ENCODE measurements at places on chromosomes 4 and X. TPM values are rescaled to one million over a fixed set of nuclear protein-coding genes. Genes with fewer than 3 reads are reported as not detected.
A peak's percentile ranks its signal among the peaks of the same experiment; 100 is the strongest.

Gene CDKL5
- 1.7 TPM for total RNA-seq

Gene SPANXB1
- total RNA-seq = not detected

Gene IBSP
- total RNA-seq = not detected

Gene SHROOM4
- total RNA-seq = not detected

Gene CSAG1
- not detected for total RNA-seq

Gene RASGEF1B
- 2.4 TPM for total RNA-seq

Gene GIMD1
- total RNA-seq = not detected

Gene ENPP6
- total RNA-seq = 3.6 TPM

Gene SLC2A9
- total RNA-seq = 0.83 TPM

Gene EDNRA
- total RNA-seq = not detected

Gene CPLX1
- 3.0 TPM for total RNA-seq

Gene MAGEB2
- total RNA-seq = not detected

Gene TRPC5OS
- total RNA-seq = not detected

Gene HOPX
- total RNA-seq = 215 TPM

Gene NKX6-1
- not detected for total RNA-seq

Gene GPRASP3
- 2.0 TPM for total RNA-seq

Gene EXOC1L
- not detected for total RNA-seq

DNA sequence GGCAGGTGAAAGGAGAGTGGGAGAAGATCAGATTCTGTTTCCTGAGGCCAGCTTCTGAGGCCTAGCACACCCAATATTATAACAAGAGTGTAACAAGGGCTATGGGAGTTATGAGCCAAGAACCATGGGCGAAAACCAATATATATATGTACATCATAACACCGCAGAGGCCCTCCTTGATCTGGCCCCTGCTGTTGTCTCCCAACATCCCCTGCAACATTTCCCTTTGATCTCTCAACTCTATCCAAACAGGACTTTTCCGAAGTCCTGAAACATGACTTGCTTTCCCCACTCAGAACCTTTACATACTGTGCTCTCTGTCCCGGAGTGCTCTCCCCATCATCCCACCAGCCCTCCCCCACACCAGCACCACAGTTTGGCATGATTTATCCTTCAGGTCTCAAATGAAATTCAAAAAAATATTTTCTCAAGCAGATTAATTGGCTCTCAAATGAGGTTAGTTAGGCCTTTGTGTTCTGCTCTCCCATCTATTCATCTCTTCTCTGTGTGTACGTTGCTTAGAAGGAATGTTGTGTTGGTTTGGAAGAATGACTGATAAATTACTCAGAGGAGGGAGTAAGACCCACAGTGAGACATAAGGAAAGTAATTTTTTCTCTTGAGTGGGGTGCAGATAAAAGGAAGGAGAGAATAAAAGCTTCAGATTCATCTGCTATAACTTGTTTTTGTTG is 58.1 kb upstream of the SMIM10 start:
- DNase-seq = no peak

- DNase-seq = no peak
Measured at GRCh38 chr4:169054879-169055278, 44.8 kb upstream of the CBR4 start.

DNA sequence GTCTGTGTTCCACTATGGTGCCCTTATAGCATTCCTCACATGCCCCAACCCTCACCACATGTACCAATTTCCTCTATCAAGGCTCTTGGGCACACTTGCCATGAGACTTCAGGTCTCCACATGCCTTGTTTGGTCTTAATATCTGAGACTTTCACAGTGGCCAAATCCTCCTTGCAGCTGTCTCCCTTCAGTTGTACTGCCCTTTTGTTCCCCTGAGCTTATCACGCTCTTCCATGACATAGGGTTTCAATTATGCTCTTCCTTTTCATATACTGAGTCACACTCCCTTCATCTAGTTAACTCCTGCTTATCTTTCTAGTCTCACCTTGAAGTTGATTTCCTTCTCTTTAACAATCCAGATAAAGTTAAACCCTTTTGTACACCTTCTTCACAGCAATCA is 212.9 kb downstream of the PDHA2 start:
- no peak for DNase-seq

- no peak for DNase-seq
Measured at GRCh38 chrX:115553171-115553570, 7.8 kb upstream of the PLS3 start.

DNA sequence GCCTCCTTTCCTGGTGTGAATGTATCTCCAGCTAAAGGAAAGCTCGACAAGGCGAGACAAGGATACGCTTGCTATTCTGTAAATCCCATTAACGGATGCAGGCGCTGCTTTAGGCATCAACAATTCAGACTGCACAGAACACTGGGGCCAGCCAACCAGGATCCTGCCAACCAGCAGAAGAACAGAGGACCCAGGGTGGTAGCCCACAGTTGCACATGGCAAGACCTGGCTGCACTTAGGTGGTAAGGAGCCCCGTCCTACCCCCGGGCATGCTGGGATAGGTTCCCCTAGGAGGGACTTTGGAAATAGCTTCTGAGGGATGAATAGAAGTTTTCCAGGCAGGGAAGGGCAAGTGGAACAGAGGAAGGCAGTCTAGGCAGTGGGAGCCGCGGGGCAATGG is 20.7 kb downstream of the PSAPL1 start:
- DNase-seq = no peak

GRCh38 chr4:143420227-143420626 is 83.6 kb downstream of the GAB1 start:
- DNase-seq = no peak

DNA sequence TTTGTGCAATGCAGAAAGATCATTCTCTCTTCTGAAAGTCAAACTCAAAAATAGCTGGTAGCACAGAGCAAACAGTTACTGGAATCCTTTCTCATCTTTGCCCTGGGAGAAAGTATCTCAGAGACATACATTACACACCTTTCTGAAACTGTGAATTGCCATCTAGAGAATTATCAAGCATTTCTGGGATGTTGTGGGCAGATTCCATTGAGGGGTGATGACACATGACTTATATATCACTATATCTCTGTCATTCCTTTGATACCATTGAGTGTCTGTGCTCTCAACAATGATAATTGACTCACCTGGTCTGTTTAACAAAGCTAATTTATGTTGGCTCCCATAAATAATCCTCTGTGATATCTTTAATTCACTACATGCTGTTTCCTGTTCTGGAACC is 13.0 kb downstream of the SLIT2 start:
- DNase-seq = no peak

DNA sequence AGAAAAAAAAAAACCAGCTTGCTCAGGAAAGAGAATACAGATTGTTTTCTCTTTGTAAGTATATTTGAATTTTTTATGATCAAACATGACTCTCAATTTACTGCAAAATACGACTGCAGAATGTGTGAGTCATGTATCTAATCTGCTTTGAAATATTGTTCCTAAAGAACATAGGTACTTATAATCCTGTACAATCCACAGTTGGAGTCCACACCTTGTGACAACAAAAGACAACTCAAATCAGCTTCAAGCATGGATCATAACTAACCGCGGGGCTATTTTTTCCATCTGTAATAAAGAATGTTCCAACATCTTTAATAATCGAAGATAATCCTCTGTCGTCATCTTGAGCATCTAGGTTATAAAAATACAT is 77.8 kb upstream of the STIM2 start:
- DNase-seq = no peak

- DNase-seq = no peak
Measured at GRCh38 chr4:95061220-95061619, 303.5 kb downstream of the BMPR1B start.

GRCh38 chrX:19748896-19749680 is 138.3 kb downstream of the SH3KBP1 start:
- DNase-seq = no peak

DNA sequence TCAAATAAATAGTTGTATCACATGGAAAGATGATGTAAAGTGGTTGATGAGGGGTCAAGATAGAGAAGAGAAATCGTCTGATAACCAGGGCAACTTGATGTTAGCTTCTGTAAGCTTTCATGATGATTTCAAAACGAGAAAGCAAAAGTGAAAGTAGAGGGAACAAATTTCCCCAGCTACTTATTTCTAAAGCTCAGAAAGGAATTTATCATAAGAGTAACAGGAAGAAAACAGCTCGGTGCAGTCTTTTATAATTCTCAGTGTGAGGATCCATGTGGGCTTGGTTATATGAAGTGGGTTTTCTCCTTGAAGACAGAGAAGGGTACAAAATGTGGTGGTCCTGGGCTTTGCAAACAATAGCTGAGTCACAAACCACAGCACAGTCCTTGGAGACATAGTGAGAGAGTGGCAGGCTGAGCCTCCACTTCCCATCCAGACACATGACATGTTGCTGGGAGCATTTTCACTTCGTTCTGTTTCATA is 32.1 kb upstream of the GLRA2 start:
- no peak for DNase-seq

GRCh38 chr4:138911909-138912703 is 103.5 kb upstream of the NOCT start:
- no peak for DNase-seq

GRCh38 chr4:11727903-11728564 is 299.3 kb upstream of the HS3ST1 start:
- no peak for DNase-seq

DNA sequence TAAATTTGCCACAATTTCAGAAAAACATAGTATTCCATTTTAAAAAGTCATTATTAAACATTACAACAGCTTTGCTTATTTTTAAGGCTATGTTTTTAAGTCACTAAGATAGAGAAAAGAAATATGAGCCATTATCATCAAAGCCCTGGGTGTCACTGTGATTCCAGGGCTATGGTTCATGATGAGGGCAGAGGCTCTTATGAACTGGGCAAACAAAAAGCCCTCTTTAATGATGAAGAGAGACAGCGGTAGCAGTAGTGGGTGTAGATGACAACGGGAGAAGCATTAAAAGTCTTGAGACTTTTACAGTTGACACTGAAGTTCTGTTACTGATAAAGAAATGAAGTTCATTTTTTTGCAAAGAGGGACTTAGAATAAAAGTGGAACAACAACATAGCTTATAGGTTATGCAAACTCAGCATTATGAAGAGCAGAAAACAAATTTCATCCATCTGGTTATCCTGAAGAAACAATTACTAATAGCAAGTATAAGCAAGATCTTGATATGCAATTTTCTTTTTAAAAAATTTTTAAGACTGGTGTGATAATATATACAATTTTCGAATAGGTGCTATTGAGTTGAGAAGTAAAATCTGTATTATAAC is 202.7 kb upstream of the ETNPPL start:
- no peak for DNase-seq

GRCh38 chr4:140049849-140050637 is 103.9 kb downstream of the MAML3 start:
- DNase-seq = no peak

DNA sequence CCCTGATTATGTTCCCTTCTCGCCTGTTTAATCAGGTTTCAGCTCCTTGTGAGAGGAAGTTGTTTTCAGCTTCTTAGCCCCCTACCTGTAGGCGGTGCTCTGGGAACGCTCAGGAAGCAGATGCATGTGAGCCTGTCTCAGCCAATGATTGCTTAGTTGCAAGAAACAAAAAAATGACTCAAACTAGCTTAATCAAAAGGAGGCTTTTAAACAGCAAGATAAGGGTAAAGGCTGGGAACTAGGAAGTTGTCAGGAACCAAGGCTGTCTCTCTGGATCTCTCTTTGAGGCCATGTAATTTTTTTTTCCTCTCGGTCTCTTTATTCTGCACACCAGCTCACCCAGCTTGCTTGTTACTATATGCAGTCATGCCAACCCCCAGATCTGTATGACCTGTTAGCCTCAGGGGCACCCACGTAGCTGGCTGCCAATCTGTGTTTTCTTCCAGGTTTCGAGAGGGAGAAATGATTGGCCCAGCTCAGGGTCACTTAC is 109.1 kb downstream of the PTTG2 start:
- DNase-seq = peak; percentile 31

DNA sequence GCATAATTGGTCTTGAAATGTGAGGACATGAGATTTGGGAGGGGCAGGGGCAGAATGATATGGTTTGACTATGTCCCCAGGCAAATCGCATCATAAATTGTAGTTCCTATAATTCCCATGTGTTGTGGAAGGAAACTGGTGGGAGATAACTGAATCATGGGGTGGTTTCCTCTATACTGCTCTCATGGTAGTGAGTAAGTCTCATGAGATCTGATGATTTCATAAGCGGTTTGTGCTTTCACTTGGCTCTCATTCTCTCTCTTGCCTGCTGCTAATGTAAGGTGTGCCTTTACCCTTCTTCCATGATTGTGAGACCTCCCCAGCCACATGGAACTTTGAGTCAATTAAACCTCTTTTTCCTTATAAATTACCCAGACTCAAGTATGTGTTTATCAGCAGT is 2595.9 kb downstream of the PCDH7 start:
- no peak for DNase-seq

DNA sequence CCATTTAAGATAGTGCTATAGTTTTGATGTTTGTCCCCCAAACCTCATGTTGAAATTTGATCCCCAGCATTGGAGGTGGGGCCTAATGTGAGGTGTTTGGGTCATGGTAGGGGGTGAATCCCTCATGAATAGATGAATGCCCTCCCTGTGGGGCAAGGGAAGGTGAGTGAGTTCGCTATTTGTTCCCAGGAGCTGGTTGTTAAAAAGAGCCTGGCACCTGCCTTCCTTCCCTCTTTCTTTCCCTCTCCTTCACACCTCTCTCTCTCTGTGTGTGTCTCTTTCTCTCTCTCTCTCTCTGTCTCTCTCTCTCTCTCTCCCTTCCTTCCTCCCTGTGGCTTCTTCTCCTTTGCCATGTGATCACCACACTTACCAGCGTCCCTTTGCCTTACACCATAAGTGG is 160.7 kb downstream of the AASDH start:
- DNase-seq = no peak

GRCh38 chr4:153242839-153243324 is 38.6 kb downstream of the TRIM2 start:
- DNase-seq = no peak

- no peak for DNase-seq
Measured at GRCh38 chrX:151206871-151207270, 30.5 kb downstream of the GPR50 start.

Data from activated CD4-positive, alpha-beta memory T cell treated with anti-CD3 and anti-CD28 coated beads, Interleukin-2, amount 10 ng/mL, durations not matched to agents 7 days and 5 days (primary cell).